ENCODE measurements at places on chromosomes 7 and 10.
A peak's percentile ranks its signal among the peaks of the same experiment; 100 is the strongest.

GRCh38 chr7:73342645-73343044 is 14.7 kb downstream of the FKBP6 start:
- DNase-seq, result peak; percentile 82

DNA sequence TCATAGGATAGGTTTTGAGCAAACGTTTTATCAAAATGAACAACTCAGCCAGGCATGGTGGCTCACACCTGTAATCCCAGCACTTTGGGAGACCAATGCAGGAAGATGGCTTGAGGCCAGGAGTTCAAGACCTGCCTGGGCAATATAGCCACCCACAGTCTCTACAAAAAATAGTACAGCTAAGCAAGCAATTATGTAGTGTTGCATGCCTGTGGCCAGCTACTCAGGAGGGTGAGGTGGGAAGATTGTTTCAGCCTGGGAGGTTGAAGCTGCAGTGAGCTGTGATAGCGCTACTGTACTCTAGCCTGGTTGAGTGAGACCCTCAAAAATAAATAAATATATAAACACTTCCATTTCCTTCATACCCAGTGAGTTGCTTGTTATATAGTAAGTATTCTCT is 67.1 kb downstream of the LSMEM1 start:
- DNase-seq, result no peak

DNA sequence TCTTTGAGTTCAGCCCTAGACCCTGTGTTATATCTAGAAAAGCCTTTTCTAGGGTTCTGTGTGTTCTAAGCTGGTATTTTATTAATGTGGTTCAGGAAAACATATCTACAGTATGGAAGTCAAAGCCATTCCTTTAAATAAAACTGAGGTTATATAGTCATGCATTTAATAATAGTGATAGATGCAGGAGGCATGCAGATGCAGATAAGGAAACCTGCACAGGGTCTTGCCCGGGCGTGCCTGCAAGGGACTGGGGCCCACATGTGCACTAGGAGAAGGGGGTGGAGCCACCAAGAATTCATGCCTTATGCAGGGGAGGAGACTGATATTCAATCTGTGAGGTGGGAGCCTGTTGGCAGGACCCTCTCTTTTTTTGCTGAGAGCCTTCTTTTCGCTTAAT is 171.5 kb downstream of the PRPF18 start:
- no peak for DNase-seq

- no peak for DNase-seq
Measured at GRCh38 chr7:2763597-2763996, 75.6 kb downstream of the AMZ1 start.

- DNase-seq, result peak; percentile 37
Measured at GRCh38 chr10:42875798-42876341, 93.3 kb downstream of the BMS1 start.

DNA sequence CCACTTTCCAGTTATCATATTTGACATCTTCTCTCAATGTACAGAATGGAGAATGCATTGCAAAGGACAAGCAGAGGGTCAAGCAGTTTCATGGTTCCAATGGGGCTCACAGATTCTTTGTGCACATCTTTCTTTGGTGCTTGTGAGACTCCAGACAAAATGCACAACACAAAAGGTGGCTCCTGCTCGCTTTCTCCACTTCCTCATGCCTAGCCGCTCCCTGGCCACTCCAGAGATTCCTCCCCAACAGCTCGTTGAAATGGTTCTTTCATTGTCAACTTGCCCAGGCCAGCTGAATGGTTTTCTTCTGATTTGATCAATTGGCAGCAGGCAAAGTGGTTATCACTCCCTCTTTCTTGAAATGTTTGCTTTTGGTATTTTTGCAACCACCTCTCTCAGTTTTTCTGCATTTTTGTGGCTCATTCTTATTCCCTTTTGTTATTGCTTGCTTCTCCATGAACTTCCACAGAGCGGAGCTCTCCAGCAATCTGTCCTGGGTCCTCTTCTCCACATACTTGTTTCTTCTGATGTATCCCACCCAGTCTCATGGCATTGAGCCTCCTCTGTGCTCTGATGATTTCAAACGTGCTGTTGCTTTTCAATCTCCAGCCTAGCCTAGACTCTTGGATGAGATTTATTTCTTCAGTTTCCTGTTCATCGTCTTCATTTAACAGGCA is 507.8 kb upstream of the MKI67 start:
- DNase-seq, result peak; percentile 55

GRCh38 chr10:71088054-71088453 is 124.3 kb upstream of the UNC5B start:
- DNase-seq, result peak; percentile 63

DNA sequence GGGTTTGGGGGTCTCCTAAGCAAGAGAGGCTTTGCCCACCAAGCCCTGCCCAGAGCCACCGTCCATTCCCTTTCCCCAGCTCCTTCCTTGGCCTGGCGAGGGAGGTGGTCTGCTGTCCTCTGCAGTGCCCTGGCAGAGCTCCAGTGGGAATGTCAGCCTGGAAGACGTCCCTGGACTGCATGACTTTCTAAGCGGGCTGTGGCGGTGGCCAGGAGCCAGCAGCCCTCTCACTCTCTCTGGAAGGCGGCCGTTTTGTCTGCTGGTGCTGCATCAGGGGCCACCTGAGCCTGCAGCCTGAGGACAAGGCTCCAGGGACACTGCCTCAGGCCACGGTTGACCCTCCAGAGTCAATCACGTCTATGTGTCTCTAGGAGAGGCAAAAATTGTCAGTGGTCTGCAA is 271.0 kb downstream of the SKAP2 start:
- peak; percentile 39 for DNase-seq

- peak; percentile 11 for DNase-seq
Measured at GRCh38 chr10:92847202-92847864, 987 bp upstream of the EXOC6 start.

- no peak for DNase-seq
Measured at GRCh38 chr10:133201151-133201947, 28.7 kb upstream of the UTF1 start.

GRCh38 chr7:80781561-80781979 is 137.3 kb downstream of the SEMA3C start:
- peak; percentile 77 for DNase-seq

GRCh38 chr10:71075086-71075758 is 137.1 kb upstream of the UNC5B start:
- DNase-seq, result peak; percentile 13

DNA sequence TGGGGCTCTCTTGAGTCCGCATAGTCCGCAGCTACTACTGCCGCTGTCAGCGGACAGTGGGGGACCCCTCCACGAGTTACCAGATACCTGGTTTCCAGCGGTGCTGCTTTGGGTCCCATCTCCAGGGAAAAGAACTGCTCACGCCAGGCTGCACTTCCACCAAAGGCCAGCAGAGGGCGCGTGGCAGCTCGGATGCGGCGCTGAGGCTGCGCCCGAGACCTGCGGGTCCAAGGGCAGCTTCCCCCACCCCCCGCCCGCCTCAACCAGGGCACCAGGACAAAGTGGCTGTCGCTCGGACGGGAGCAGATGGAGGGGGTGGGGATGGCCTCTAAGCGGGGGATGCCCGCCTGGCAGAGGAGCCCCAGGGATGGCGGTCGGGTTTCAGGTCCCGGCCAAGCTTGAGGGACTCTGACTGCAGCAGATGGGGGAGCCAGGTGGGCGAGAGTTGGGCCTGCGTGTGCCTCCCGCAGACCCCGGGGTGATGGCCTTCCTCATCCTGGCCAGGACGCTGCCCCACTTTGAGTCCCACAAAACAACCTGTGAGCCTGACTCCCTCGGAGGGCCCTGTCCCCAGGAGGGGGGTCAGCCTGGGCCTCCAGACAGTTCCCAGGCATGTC is 23.8 kb upstream of the ZNF735 start:
- DNase-seq, result no peak

GRCh38 chr7:39949971-39950472 is at the start of gene CDK13:
CDK13 (plus strand) TSS chr7:39950256; CDS start chr7:39950642, 386 bp downstream.
- DNase-seq, result peak; percentile 89

DNA sequence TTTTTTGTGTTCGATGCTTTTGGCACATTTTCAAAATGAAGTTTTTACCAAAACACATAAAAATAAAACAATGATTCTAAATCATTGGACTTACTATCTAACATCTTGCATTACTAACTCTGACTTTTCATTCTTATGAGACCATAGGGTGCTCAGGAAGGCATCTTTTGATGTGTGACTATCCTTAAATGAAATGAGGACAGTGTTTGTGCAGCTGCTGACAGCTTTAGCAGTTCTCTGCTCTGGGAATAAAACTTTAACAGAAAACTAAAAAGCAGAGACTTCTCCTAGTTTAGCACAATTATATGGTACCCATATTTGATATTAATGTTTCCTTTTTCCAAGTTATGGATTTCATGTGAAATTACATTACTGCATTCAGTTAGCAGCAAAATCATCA is 471.6 kb downstream of the ARL4A start:
- no peak for DNase-seq

- DNase-seq, result peak; percentile 79
Measured at GRCh38 chr10:96339956-96340904, 18.6 kb downstream of the OPALIN start.

DNA sequence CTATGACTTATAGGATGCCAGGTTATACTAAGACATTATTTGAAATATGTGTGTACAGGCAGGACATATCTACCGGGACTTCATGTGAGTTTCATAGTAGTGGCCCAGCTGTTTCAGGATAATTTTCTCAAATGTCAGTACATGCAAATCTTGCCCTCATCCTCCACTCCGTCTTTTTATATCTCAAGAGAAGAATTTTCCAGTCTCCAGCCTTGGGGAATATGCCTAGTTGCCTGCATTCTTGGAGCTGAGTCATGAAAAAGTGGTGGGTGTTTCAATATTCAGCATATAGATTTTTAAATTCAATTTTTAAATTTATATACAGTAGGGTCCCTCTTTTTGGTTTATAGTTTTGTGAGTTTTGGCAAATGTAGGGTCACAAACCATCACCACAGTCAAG is 236.7 kb downstream of the OTUD1 start:
- DNase-seq, result no peak

DNA sequence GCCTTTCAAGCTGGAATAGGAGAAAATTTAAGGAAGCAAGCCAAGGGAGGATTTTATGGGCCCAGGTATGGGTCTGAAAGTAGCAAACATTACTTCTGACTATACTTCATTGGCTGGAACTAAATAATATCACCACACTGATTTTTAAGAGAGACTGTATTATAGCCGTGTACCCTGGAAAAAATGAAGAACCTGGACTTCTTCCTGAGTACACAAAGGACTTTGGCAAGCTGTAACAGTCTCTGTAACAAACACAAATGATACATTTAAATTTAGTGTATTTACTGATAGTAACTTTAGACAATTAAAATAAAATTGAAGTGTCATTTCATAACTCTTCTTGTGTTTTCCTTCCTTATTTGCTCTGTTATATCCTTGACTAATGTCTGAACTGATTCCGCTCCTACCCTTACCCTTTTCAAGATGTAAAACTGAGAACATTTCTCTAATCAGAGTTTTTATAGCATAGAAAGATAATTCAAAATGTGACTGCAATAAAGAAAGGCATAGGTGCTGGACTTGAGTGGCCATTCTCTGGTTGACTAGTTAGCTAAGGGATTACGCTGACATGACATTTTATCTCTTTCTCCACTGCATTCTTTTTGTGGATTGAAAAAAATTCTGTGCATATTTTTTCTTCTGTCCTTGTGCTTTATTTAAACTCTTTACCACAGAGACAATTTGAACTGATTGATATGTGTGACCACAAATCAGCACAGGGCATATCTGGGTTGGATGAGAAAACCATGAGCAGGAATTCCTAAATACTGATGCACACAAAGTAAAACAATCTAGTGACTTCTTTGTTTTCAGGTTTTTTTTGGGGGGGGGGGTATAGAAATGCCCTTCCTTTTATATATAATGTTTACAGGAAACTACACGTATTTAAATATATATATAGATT is 349.7 kb downstream of the MDFIC start:
- no peak for DNase-seq

Measured in eye (tissue), 1 donor.